ENCODE measurements at places on chromosomes 12 and 14. TPM values are rescaled to one million over a fixed set of nuclear protein-coding genes. Genes with fewer than 3 reads are reported as not detected.

The TPPP2 gene
- not detected for total RNA-seq

The OR11H6 gene
- total RNA-seq: not detected

The GMPR2 gene
- 86.5 TPM for total RNA-seq

- H3K4me3 ChIP-seq: no peak overlapping the region
- no peaks in the 10 kb centered on the region for H3K36me3 ChIP-seq
- no peaks in the 10 kb centered on the region for H3K27me3 ChIP-seq
- no peaks in the 10 kb centered on the region for H3K4me1 ChIP-seq
These were observed 26.9 kb upstream of the MYBPC1 start for GRCh38 chr12:101567918-101568317.

GRCh38 chr12:20403230-20403629 is 34.9 kb downstream of the PDE3A start:
- H3K27me3 ChIP-seq: no peaks in the 10 kb centered on the region
- H3K36me3 ChIP-seq: no peaks in the 10 kb centered on the region
- no peak for DNase-seq
- no peaks in the 10 kb centered on the region for H3K4me1 ChIP-seq
- H3K4me3 ChIP-seq: no peak overlapping the region
- H3K27ac ChIP-seq: no peak overlapping the region

- H3K4me3 ChIP-seq: no peak overlapping the region
- H3K36me3 ChIP-seq: no peaks in the 10 kb centered on the region
- no peak overlapping the region for H3K27ac ChIP-seq
These were observed 985.7 kb upstream of the FBXO33 start for GRCh38 chr14:40417777-40418401.

GRCh38 chr14:57405562-57405961 is 15.2 kb downstream of the NAA30 start:
- DNase-seq: no peak
- H3K4me3 ChIP-seq: no peak overlapping the region
- H3K4me1 ChIP-seq: peaks cover 12% of the 10 kb centered on the region
- H3K27me3 ChIP-seq: no peaks in the 10 kb centered on the region
- H3K27ac ChIP-seq: no peak overlapping the region

GRCh38 chr14:49052521-49052920 is 533.7 kb downstream of the RPS29 start:
- no peaks in the 10 kb centered on the region for H3K36me3 ChIP-seq
- H3K4me1 ChIP-seq: no peaks in the 10 kb centered on the region
- no peak overlapping the region for H3K4me3 ChIP-seq
- H3K27ac ChIP-seq: no peak overlapping the region
- no peak for DNase-seq

DNA sequence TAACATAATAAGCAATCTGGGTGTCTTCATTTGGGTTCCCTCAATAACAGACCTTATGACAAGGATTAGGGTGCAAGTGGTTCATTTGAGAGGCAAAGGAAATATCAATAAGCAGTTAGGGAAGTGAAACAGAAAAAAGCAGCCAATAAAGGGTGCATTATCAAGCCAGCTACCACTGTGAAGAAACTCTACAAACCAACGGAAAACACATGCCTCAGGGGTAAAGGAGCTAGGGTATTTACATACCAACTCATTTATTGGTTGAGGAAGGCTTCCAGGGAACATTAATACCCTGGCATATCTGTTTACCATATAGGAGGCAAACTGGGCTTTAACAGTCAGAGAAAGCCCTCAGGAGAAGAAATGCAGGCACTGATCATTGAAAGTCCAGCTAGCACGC is 22.7 kb upstream of the IFNG-AS1 start:
- DNase-seq: no peak
- H3K4me3 ChIP-seq: no peak overlapping the region
- H3K4me1 ChIP-seq: no peaks in the 10 kb centered on the region
- H3K27ac ChIP-seq: no peak overlapping the region
- H3K27me3 ChIP-seq: peaks cover 6% of the 10 kb centered on the region

DNA sequence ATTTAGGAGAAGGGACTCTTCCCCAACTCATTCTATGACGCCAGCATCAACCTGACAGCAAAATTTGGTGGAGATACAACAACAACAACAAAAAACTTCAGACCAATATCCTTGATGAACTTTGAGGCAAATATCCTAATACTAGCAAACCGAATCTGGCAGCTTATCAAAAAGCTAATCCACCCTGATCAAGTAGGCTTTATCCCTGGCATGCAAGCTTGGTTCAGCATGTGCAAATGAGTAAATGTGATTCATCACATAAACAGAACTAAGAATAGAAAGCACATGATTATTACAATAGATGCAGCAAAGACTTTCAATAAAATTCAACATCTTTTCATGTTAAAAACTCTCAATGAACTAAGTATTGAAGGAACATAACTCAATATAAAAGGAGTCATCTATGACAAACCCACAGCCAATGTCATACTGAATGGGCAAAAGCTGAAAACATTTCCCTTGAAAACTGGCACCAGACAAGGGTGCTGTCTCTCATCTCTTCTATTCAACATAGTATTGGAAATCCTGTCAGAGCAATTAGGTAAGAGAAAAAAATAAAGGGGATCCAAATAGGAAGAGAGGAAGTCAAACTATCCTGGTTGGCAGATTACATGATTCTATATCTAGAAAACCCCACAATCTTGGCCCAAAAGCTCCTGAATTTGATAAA is 233.3 kb downstream of the CCDC59 start:
- no peaks in the 10 kb centered on the region for H3K27me3 ChIP-seq
- no peak overlapping the region for H3K27ac ChIP-seq
- H3K4me1 ChIP-seq: no peaks in the 10 kb centered on the region
- H3K4me3 ChIP-seq: no peak overlapping the region
- H3K36me3 ChIP-seq: no peaks in the 10 kb centered on the region
- no peak for DNase-seq
